ENCODE measurements at places on chromosomes 3 and 15.

- DNase-seq = no peak
These were observed 56.8 kb downstream of the ZNF445 start for GRCh38 chr3:44420676-44421075.

DNA sequence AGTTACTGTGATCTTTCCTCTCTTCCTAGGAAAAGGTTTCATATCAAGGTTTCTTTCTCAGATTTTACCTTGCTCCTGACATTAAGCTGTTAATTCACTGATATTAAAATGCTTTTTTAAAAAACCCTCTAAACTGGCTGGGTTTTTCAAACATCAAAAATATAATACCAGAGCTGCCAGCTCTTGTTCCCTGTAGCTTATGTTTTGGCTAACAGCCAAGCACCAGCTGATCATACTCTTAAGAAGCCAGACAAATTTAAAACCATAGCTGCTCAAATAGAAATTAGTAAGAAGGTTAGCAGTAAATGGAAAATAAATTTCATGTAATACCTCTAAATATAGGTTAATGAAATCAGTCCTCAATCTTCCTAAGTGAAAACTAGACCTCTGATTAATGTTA is 657.5 kb downstream of the GRM7 start:
- no peak for DNase-seq

- DNase-seq = no peak
These were observed 14.9 kb downstream of the ATP13A3 start for GRCh38 chr3:194471863-194472262.

DNA sequence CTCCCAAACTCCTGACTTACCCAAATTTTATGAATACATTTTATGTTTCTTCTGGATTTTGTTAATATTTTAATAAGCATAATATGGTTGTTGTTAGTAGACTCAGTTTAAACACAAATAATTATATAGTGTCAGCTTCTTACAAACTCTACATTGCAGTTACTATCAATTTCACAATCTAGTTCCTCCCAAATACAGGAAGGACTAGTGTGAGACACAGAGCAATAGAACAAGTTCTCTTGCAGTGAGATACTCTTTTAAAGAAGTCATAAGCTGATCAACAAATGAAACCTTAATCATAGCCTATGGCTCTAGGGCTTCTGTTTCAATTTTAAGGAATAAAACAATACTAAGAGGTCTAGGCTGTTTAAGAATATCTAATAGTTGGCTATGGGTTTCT is 86.1 kb downstream of the SAMMSON start:
- no peak for DNase-seq

GRCh38 chr3:160227419-160227818 is 2.2 kb downstream of the C3orf80 start:
- no peak for DNase-seq

DNA sequence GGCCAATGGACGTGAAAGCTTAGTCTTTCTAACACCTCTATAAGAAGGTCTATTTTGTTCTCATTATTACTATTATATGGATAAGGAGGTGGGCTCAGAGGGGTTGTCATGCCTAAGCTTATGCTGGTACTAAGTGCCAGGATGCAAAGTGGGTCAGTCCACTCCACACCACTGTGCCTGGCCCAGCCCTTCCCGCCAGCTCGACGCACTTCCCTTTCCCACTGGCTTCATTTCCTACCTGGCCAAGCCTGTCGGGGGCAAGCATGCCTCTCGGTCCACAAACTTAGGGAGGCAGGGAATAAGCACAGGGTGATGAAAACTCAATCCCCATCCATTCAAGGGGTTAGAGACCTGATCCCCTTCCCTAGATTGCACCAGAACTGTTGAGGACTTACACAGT is 5.9 kb upstream of the SYNM start:
- no peak for DNase-seq

DNA sequence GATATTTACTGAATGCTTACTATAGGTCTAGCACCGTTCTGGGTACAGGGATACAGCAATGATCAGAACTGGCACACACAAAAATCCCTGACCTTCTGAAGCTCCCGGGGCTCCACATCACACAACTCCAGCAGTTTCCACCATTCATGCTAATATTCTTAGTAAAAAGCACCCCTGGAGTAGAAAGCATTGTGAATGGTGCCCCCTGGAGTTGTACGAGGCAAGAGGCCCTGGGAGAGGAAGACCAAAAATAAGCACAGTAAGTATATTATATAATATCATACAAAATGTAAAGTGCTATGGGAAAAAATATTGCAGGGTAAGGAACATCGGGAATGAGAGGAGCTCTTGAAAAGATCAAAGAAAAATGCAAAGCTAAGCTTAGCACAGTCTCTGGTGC is 790 bp upstream of the SRGAP3 start:
- DNase-seq = no peak

DNA sequence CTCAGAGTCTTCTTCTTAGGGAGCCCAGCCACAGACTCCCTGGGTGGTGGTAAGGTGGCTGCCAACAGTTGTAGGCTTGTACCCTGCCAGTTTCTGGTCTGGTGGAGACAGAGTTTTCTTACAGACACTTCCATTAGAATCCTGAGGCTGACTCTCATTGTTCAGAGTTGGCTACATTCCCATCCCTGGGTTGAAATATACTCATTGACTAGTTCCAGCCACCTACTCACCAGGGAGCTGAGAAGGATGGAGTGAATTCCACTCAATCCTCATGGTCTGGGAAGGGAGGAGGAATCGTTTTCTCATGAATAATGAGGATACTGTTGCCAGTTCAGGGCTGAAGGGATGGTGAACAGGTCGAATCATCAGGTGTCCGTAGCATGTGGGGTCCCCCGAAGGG is 226.5 kb upstream of the PROK2 start:
- DNase-seq = no peak

DNA sequence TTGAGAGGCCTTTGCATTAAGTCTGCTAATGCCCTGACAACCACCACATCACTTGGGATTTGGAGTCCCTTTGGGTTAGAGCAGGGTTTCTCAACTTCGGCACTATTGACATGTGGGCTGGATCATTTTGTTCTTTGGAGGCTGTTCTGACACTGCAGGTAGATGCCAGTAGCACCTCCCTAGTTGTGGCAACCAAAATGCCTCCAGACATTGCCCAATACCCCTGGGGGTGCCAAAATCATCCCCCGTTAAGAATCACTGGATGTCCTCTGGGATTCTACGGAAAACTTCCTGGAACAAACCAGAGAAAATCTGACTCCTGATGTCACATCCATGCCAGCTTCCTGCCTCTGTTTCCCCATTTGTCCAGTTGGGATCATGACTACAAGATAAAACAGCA is 37.2 kb upstream of the BLM start:
- no peak for DNase-seq

DNA sequence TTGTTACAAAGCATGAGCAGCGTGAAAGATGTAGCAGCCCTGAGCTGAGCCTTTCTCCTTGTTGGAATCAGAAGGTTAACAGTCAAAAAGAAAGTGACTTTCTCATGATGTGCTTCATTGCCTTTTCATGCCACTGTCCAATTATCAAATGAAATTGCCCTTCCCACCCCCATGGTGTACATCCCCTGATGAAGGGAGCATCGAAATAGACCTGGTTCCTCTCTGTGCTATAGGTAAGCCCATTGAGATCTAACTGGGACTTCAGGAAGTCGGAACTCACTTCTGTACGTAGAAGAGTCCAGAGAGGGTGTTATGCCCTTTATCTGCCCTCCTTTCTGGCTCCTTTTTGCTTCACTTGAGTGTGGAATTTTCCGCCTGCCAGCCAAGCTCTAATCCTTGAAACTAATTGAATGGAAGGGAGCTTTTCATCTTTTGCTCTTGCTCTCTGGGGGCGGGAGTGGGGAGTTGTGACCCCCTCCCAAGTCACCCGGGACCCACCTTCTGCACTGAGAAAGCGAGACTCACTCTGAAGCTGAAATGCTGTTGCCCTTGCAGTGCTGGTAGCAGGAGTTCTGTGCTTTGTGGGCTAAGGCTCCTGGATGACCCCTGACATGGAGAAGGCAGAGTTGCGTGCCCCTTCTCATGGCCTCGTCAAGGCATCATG is 20.9 kb downstream of the ABHD6 start:
- no peak for DNase-seq

- no peak for DNase-seq
These were observed 18.8 kb upstream of the SATB1 start for GRCh38 chr3:18443665-18444594.

- DNase-seq = no peak
These were observed 109.4 kb downstream of the ATG7 start for GRCh38 chr3:11381563-11381962.

DNA sequence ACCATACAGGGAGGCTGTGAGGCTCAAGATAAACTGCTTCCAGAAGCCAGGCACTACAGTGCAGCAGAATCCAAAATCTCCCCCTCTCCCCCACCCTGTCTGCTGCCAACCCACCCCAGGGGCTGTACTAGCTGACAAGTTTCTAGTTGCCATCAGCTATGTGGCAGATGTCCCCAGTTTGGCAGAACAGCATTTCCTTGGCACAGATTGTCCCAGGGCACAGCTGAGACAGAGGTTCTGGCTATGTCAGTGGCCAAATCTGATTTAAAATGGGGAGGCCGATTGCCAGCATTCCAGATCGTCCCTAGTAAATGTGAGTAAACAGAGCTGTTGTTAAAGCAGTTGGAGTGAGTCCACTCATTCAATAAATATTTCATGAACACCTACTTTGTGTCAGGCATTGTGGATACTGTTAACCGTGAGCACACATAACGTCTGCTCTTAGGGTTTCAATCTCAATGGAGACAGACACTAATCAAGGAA is 28.0 kb upstream of the CCDC174 start:
- no peak for DNase-seq

DNA sequence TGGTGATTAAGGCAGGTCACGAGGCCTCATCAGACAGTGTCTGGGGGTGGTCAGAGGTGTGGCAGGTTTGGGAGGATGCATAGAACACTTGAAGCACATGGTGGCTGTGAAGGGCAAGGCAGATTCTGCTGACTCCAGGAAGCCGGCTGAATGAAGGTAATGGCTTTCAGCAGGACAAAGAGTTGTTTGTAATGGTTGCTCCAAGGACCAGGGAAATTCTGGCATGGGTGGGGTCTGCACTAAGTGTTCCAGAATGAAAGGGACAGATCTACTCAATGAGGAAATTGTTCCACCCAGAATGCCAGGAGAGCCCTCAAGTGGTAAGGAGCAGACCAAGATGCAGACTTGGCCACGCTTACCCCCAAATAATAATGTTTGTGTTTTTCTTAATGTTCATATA is 70.7 kb upstream of the ACAD9 start:
- DNase-seq = no peak

DNA sequence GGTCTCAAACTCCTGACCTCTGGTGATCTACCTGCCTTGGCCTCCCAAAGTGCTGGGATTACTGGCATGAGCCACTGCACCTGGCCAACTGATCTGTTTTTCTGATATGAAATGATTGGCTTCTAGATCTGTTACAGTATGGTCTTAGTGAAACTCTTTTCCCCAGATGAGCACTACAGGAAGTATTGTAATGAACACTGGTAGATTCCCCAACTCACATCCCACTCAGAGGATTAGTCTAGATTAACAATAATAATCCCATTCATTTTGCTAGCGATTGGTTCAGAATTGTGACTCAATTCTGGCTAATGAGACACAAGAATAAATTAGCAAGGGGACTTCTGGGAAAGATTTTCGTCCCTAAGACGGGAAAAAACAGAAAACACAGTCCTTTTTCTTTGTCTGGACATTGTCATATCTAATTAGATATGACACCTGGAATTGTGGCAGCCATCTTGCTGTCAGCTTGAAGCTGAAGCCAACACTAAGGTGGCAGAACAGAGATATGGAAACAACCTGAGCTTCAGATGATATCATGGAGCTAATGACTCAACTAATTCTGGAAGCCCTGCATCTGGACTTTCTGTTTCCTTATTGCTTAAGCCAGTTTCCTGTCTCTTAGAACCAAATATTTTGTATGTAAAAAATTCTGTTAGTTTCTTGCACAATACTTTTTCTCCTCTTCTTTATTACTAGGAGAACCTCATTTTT is 17.4 kb upstream of the NPTN start:
- no peak for DNase-seq

- DNase-seq = no peak
These were observed 4.5 kb downstream of the NOX5 start for GRCh38 chr15:69018951-69019350.

DNA sequence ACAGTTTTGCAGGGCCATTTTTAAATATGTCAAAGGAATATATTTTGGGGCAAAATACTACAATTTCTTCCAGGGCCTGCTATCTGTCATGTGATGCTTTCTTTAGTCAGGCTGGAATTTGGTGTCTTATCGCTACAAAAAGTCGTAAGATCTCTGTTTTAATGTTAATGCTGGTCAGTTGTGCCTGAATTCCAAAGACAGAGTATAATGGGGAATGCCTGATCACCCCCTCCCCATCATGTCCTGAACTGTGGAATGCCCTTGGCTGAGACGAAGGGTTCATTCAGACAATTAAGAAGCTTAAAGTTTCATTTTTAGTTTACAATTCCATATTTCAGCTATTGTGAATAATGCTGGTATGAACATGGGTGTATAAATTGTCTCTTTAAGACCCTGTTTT is 203.0 kb downstream of the TBC1D5 start:
- no peak for DNase-seq

GRCh38 chr3:129577925-129578786 is 28.3 kb downstream of the PLXND1 start:
- DNase-seq = no peak

- peak; percentile 38 for DNase-seq
These were observed 53.8 kb downstream of the SST start for GRCh38 chr3:187616307-187616972.

DNA sequence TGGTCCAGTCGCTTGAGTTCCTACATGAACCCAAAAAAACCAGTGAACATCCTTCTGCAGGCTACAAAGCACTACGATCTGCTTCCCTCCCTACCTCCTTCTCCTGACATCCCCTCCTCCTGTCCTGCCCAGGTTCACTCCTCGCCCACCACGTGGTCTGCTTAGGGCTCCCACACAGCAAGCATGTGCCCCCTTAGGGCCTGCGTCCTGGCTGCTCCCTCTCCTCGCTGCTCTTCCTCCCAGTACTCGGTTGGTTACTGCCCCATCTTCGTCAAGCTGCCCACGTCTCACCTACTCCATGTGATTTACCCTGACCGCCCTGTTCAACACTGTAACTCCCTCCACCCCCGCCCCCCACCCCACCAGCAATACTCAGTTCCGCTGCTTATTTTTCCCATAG is 20.8 kb upstream of the ATP13A3 start:
- no peak for DNase-seq

DNA sequence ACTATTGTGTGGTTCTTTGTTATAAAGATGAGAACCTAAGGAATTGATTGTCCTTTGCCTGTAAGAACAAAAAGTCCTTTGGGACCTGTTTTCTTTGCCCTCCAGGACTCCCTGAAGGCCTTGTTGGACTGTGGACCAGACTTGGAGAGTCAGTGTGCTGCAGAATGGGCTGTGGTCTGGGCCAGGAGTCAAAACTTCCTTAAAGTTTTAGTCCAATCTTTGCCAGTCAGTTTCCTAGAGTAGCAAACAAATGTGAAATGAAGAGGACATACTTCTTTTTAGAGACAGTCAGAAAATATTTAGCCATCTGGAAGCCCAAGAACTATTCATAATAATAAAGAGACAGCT is 45.4 kb downstream of the PDE8A start:
- DNase-seq = no peak

Data from activated T-cell treated with anti-CD3 and anti-CD28 coated beads for 48 hours (primary cell).